ENCODE measurements at places on chromosomes 13 and 19.

- DNase-seq: no peak
These were observed 156.9 kb downstream of the USP12 start for GRCh38 chr13:27014406-27015359.

GRCh38 chr19:22882797-22883196 lies 50.7 kb downstream of the ZNF723 start:
- DNase-seq: peak; percentile 19

- DNase-seq: no peak
These were observed 553.5 kb downstream of the MYO16 start for GRCh38 chr13:109182777-109183465.

- DNase-seq: peak; percentile 34
These were observed 727 bp downstream of the CERS1 start for GRCh38 chr19:18895038-18895823.

DNA sequence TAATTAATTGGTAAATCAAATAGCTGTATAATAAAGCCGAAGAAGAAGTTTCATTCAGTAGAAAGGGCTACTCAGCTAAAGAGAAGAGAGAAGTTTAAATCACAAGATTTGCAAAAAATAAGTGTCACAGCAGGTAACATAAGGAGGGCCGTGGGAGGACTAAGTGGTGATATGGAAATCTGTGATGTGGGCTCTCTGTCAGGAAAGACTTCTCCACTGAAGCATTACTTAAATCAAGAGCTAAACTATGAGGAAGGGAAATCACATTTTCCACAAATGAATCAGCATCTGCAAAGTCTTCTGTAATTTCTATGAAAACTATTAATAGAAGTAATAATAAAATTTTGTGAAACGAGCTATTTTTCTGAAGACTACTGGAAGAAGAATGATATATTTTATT lies 153.8 kb downstream of the PCDH9 start:
- no peak for DNase-seq

GRCh38 chr19:41928754-41929535 lies 696 bp upstream of the ERFL start:
- DNase-seq: no peak

- no peak for DNase-seq
These were observed 44.5 kb upstream of the EPHX3 start for GRCh38 chr19:15276620-15277215.

DNA sequence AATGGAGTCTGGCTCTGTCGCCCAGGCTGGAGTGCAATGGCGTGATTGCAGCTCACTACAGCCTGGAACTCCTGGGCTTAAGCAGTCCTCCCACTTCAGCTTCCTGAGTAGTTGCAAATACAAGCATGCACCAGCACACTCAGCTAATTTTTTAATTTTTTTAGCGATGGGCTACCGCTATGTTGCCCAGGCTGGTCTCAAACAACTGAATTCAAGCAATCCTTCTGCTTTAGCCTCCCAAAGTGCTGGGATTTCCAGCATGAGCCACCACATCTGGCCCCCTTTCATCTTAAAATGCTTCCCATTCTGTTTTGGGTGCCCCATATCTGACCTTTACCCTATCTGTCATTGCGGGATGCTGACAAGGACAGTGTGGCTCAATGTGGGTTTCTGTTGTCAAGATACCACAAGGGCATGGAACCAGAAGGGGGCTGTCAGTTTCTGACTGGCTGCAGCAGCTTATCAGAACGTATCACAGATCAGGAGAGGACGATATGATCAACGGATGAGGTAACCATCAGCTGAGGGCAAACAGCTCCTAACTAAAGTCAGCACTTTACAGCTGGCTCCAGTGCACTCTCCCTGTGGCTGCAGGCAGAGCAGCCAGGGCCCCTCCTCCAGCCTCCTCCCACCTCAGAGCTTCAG lies 32.4 kb downstream of the GPR42 start:
- no peak for DNase-seq

DNA sequence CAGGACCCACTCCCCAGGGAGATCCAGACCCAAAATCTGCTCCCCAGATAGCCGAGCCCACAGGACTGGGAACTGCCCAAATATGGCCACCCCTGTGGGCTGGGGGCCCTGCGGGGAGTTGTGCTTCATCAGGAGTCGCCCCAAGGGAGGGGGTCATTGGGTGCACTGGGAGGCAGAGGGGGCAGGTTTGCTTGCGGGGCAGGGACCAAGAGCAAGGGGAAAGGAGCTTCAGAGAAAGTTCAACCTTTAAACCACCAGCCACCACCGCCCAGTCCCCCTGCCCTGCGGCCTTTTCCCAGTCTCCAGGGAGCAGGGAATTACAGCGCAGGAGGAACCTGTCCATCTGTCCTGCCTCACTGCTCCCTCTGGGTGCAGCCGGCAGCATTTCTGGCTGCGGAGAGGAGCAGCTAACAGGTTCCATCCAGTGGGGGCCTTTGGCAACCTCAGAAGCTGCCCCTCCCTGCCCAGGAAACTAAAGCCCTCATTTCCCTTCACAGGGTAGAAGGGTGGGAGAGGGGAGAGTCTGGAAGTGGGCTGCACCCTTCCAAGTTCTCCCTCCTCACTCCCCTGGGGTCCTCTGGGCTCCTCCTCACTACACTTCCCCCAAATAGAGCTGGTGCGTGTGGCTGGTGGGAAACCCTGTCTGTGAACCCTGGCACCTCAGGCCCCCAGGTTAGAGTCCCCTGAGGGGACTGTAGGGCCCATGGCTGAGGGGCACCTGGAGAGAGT lies 13.8 kb upstream of the ASF1B start:
- DNase-seq: no peak

- DNase-seq: peak; percentile 11
These were observed 171.9 kb downstream of the KLF5 start for GRCh38 chr13:73230716-73231115.

DNA sequence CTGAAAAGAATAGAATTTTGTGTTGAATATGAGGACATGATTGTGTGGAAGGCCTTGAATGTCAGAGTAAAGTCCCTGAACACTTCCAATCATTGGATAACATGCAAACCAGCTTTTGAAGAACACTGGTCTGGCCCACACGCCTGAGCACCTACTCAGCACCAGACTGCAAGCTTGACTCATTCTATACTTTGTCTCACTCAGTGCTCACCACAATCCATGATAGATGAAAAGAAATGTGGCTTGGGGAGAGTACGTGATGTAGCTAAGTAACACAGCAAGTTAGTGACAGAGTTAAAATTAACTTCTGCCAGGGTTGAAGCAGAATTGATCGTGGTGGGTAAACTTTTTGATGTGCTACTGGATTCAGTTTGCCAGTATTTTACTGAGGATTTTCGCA lies 12.0 kb downstream of the DLEU7 start:
- peak; percentile 29 for DNase-seq

GRCh38 chr19:33332248-33332647 lies 29.9 kb upstream of the CEBPA start:
- DNase-seq: no peak

DNA sequence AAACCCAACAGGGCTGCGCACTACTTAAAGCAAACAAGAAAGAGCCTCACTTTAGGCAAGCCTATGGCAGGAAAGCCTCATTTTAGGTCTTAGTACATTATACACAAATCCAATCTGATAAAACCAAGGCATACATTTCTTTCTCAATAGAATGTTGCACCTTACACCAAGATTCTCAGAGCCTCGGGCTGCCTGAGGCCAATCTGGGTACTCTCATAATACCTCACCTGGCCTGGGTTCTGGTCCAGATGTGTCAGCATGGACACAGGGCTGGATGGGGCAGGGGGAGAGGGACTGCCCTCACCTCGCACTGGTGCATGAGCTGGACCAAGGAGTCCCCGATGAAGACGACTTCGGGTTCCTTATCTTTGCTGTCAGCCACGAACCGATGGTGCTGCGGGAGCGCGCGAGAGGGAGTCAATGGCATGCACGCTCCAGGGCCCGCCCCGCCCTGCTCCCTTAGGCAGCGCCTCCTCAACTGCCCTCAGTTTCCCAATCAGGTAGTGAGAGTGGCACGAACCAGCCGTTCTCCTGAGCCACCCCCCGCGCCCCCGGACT lies at the start of gene PRR19:
Gene PRR19 (plus strand): TSS at position 487 of the 558 bp plus-strand sequence. CDS start 7,453 bp downstream, outside the sequence.
- no peak for DNase-seq

- no peak for DNase-seq
These were observed 16.3 kb upstream of the PARP4 start for GRCh38 chr13:24528816-24529398.

- DNase-seq: no peak
These were observed 2.5 kb upstream of the NR2F6 start for GRCh38 chr19:17248011-17248776.

DNA sequence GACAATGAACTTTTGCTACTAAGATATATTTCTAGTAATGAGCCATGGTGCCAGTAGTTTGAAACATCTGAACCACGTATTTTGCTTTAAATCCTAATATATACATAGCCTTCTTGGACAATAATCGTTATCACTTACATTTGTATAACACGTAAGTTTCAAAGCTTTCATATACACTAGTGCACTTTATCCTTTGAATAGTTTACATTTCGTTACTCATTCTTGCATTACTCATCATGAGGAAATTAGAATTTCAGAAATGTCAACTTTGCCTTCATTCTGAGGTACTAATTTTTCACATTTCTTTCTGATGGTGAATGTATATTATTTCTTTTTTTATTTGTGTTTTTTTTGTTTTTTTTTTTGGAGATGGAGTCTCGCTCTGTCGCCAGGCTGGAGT lies 5.8 kb downstream of the KBTBD7 start:
- peak; percentile 54 for DNase-seq

DNA sequence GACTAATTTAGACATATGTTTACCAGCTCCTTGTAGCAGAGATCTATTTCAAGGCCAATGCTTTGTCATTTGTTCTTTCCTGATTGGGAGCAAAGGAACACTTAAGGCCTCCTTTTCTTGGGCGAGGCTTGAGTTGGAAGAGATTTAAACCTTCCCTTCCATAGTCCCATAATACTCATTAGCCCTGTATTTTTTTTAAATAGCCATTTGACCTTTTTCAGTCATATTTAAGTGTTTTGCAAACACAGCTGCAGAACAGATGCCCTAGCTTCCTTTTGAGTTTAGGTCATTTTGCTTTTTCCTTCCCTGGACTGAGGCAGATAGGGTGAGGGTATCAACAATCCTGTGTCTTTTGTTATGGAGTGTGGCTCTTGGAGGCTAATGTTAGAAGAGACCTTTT lies 198.3 kb downstream of the NBEA start:
- DNase-seq: peak; percentile 62

DNA sequence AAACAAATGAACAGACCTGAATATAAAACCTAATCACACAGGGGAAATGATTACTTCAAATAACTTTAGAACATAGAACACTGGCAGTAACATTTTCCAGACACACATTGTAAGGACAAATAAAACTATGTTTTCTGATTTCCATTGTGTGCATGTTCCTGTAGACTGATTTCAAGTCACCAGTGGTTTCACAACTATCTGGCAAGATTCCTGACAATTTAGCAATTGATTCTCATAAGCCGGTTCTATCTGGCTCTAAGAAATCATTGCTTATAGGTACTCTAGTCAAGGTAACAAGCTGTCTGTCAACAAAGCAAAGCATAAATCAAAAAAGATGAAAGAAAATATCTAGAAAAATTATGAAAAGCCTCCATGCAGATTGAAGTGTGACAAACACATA lies 19.6 kb upstream of the PCCA start:
- DNase-seq: peak; percentile 74

GRCh38 chr13:36405151-36405550 lies 27.1 kb upstream of the CCNA1 start:
- no peak for DNase-seq

DNA sequence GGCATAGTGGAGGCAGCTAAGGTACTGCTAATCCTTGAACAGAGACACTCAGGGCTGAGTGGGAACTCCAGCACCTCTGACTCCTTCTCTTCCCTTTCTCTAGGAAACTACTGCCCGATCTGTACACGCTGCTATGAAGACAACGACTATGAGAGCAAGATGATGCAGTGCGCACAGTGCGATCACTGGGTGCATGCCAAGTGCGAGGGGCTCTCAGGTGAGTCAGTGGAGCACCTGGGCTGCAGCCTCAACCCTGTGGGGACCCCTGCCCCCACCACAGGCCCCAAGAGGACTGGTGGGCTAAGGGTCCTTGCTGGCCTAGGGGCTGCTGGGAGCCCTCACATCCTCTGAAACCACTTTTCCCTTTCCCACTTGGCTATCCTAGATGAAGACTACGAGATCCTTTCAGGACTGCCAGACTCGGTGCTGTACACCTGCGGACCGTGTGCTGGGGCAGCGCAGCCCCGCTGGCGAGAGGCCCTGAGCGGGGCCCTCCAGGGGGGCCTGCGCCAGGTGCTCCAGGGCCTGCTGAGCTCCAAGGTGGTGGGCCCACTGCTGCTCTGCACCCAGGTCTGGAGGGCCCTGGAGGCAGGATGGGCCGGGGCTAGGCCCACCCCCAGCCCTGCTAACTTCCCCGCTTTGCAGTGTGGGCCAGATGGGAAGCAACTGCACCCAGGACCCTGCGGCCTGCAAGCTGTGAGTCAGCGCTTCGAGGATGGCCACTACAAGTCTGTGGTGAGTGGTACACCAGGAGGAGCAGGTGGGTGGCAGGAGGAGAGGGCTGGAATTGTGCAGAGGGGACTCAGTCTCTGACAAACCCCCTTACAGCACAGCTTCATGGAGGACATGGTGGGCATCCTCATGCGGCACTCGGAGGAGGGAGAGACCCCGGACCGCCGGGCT lies 9.5 kb downstream of the KMT2B start:
- no peak for DNase-seq

- peak; percentile 74 for DNase-seq
These were observed 2.4 kb downstream of the TIMM13 start for GRCh38 chr19:2424686-2425621.

GRCh38 chr13:44120043-44120442 lies 240.3 kb downstream of the LACC1 start:
- no peak for DNase-seq

- DNase-seq: no peak
These were observed 1342.4 kb downstream of the EFNB2 start for GRCh38 chr13:105193026-105193425.

- DNase-seq: no peak
These were observed 146.3 kb downstream of the GPC5 start for GRCh38 chr13:91544723-91545122.

GRCh38 chr13:47917022-47917574 lies 84.0 kb downstream of the SUCLA2 start:
- no peak for DNase-seq

GRCh38 chr19:45508417-45508860 lies 1.2 kb downstream of the VASP start:
- no peak for DNase-seq

DNA sequence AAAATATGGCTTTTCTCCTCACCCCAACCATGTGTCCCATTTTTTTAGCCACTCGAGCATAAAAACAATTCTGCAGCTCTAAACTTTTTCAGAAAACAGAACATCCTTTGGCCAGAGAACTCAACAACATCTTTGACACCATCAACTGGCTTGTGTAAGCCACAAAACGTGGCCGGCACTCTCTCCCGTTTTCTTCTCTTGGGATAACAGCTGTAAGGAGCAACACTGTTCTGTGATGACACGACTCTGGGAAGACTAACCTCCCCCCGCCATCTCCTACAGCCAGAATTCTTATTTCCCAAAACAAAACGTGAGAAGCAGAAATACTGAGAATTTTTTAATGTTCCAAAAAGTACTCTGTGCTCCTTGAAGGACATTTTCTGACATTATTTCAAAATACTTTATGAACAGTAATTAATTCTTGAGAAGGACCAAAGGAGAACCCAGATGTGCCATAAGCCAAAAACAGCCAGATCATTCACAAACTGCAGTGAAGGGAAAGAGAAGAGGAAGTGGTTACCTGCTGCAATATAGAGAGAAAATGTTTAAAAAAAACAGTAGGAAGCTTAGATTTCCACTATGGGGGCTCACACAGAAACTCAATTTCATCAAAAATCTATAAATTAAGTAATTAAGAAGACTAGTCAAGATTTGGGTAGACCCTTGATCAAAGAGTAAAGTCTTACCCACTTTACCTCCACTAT lies 25.8 kb downstream of the COL4A1 start:
- DNase-seq: no peak
